AG04450 (cell line): ENCODE measurements at places on chromosomes 12 and 14. TPM values are rescaled to one million over a fixed set of nuclear protein-coding genes. Genes with fewer than 3 reads are reported as not detected.

The POTEM gene
- polyA plus RNA-seq = not detected in 2 replicates

The MNAT1 gene
- 58.8 and 69.3 TPM in 2 replicates for polyA plus RNA-seq

The CLSTN3 gene
- 22.3 and 25.3 TPM in 2 replicates for polyA plus RNA-seq

The RPGRIP1 gene
- polyA plus RNA-seq = not detected in 2 replicates

DNA sequence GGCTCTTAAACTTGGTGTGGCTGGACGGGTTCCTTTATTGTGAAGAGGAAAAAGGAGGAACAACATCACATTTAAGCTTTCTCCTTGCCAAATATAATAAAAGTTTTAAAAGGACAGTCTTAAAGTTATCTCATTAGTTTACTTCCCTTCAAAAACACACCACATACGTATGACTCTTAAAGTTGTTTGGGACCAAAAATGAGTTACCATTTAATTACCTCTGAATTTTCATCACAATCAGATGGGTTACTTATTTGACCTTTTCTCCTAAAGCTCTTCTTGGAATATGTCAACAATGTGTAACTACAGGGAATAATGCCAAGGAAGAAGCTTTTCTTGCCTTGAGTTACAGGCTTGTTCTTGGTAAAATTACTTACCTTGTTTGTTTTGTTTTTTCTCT, 16.4 kb downstream of the RAB21 start:
- no peak for DNase-seq

- no peak for DNase-seq
Observed at GRCh38 chr14:102819747-102820330, 42.6 kb downstream of the TRAF3 start.

DNA sequence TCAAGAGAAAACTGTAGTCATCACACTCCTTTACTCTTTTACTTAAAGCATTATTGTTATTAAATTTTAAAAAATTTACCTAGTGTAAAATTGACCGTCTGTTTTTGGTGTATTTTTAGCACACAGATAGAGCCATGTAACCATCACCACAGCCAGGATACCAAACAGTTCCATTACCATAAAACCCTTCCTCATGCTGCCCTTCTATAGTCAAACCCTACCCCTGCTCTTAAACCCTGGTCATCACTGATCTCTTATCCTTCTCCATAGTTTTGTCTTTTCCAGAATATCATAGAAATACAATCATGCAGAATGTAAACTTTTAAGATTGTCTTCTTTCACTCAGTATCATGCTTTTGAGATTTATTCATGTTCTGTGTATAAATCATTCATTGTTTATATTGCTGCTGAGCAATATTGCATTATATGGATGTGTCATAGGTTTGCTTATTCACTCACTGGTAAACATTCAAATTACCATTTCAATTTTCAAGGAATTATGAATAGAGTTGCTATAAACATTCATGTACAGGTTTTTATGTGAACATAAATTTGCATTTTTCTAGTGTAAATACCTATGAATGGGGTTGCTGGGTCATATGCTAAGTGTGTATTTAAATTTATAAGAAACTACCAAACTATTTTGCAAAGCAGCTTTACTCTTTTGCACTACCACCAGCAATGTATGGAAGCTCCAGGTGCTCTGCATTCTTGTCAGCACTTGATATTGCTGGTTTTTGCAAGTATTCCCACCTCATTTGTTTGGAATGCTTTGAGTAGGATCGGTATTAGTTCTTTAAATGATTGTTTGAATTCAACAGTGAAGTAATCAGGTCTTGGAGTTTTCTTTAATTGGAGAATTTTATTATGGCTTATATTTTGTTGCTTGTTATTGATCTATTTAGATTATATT, 125.5 kb downstream of the LMNTD1 start:
- no peak for DNase-seq

DNA sequence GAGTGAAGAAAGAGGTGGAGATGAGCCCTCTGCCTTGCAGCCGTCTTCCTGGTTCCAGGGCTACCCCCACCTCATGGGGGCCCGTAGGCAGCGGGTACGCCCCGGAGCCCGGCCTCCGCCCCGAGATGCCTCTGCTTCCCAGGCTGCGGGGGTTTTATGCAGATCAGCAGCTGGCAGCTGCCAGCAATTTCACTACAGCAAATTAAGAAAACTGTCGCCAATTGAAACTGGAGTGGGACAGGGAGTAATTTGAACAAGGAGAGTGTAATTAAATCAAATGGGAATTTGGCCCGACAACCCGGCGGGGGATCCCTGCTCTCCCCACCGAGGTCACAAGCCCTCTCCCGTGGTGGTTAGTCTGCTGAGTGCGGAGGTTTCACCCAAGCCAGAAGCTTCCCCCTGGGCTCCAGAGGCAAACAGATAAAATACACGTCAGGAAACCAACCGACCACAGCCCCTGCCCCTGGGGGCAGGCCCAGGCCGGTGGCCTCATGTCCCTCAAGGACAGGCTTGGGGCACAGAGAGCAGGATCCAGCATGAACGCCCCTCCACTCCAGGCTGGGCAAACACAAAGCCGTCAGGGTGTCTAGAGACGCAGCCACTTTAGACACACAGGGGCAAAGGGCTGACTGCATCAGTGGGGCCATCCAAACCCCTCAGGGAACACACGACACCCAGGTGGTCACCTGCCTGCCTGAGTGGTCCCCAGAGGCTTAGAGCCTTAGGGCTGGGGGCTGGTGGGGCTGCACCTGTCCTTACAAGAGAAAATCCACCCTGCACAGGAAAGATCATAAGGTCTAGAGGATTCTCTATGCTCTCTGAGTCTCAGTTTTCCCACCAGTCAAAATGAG, 53.8 kb downstream of the TESC start:
- no peak for DNase-seq

DNA sequence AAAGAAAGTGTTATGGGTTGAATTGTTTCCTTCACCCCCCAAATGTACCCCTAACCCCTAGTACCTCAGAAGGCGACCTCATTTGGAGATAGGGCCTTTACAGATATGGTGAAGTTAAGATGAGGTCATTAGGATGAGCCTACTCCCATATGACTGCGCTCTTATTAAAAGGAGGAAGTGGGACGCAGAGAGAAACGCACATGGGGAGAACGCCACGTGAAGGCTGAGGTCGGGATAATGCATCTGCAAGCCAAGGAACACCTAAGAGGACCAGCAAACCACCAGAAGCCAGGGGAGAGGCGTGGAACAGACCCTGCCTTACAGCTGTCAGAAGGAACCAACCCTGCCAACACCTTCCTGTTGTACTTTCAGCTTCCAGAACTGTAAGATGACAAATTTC, 1.7 kb upstream of the NRIP2 start:
- DNase-seq = no peak

GRCh38 chr14:100568164-100568997, 18.8 kb downstream of the BEGAIN start:
- no peak for DNase-seq

DNA sequence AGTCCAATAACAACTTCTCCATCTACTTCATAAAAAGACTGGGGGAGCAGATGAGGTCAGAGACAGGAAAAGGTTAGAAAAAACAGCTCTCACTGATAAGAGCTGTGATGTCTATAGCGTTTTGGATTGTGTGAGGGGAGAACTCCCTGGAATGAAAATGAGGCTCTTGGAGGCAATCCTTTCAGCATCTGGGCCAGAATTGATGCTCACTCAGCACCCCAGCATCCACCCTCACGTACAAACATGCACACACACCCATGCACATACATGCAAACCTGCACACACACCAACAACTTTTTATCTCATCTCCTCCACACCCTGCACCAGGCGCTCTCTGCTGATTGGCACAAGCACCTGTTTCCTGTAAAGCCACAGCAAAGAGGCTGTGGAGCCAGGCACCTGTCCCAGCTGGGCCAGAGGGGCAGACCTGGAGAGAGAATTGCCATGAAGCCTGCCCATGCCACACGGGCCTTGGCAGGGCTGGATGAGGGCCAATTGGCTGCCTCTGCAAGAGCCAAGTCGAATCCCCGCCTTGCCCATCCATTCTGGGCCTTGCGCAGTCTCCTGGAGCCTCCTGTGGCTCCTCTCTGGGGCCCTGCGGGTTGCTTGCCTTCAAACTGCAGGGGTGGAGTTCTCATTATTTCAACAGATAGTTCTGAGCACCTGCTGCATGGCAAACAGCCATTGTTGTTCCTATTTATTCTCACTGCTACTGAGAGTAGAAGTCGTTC, 53.1 kb downstream of the SYNE3 start:
- no peak for DNase-seq

GRCh38 chr12:129296671-129297070, 443.4 kb downstream of the GLT1D1 start:
- DNase-seq = no peak
